Stimulated activated CD4-positive, alpha-beta T cell treated with anti-CD3 and anti-CD28 coated beads, Interleukin-4, amount 100 ng/mL, for 1 hour (primary cell): ENCODE measurements at places on chromosomes 3 and 15.

GRCh38 chr3:11543141-11543947, 100.4 kb downstream of the VGLL4 start:
- DNase-seq, result no peak

DNA sequence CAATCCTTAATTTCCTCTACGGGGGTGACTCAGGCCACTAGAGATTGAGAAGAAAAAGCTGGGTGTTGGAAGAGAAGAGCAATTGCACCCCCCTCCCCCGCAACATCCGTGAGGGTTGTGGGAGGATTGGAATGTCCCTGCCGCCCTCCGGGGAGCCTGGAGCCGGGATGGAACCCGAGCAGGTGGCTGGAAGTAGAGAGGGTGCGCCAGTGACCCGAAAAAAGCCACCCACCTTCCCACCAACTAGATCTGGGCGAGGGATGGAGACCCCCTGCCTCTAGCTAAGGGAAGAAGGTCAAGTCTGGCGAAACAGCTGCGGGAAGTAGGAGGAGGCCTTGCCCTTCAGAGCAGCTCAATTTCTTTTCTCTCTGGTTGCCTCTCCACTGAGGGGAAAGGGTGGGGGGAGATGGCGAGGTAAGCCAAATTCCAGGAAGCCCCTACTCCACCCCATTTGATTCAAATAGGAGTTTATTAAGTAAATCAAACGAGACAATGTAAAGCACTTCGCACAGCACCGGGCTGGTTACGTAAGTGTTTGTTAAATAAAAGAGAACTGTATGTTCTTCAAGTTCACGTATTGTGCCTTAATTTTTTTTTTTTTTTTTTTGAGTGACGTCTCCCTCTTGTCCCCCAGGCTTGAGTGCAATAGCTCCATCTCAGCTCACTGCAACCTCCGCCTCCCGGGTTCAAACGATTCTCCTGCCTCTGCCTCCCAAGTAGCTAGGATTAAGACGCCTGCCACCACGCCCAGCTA, 1.1 kb upstream of the WWTR1 start:
- no peak for DNase-seq

GRCh38 chr15:96948981-96949380, 618.5 kb downstream of the NR2F2 start:
- DNase-seq, result no peak

DNA sequence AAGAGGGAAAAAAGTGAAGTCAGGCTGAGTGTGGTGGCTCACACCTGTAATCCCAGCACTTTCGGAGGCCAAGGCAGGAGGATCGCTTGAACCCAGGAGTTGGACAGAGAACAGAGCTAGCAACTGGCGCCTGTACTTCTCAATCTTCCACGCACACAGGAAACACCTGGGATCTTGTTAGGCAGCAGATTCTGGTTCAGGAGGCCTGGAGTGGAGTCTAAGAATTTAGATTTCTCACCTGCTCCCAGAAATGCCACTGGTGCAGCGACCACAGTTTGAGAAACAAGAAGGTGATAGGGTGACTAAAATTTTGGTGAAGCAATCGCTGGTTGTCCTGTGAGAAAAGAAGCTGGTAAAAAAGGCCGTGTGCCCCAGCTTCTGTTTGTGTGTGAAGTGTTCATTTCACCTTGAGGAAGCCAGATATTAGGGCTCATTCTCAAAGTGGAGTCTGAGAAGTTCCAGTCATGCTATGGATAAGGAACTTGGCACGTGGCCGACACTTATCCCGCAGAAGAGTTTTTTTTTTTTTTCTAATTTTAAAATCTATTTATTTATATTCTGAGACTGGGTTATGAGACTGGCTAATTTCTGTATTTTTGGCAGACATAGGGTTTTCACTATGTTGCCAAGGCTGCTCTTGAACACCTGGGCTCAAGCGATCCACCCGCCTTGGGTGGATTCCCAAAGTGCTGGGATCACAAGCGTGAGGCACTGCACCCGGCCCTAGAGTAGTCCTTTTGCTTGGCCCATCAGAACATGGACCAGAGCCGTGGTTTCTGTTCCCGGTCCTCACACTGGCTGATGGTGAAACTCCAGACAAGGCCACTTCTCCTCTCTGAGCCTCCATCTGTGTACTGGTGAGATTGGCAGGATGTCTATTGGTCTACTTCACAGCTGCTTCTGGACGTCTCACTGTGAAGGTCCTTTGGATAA, 324.6 kb upstream of the PROK2 start:
- no peak for DNase-seq

DNA sequence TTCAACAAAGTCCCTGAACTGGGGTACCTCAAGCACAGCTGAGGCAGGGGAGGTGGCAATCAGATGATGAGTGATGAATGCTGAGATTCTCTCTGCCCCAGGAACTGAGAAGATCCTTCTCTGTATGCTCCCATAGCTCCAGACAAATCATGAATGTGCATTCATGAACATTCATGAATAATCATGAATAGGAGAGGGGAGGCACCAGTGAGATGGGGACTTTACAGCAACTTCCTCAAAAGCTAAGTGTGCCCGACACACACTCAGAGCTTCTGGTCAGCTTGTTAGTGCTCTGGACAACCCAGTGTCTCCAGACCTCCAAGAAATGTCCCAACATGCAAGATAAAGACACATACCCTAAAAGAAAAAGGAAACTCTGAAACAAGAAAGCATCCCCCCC, 24.3 kb downstream of the LRRC2 start:
- DNase-seq, result no peak

DNA sequence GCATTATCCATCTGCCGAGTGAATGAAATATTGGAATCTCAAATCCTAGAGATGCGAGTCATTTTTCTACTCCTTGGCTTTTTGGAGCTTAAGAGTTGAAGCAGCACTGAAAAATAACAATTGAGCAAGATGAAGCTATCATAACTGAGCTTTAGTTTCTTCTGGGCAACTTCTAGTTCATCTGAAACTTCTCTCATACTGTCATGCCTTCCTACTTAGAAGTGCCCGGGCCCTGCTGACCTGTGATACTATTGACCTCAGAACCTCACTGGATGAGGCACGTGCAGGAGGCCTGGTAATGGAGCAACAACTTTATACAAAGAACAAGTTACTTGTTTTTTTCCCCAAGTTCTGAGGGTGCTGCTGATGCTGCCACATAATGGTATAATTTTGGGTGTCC, 48.5 kb upstream of the P3H2 start:
- no peak for DNase-seq

- DNase-seq, result no peak
Observed at GRCh38 chr15:83855956-83856355, 202.0 kb downstream of the ADAMTSL3 start.

GRCh38 chr3:79086514-79086913, 681.3 kb downstream of the ROBO1 start:
- no peak for DNase-seq

GRCh38 chr3:129657261-129658046, 51.0 kb upstream of the PLXND1 start:
- DNase-seq, result no peak

DNA sequence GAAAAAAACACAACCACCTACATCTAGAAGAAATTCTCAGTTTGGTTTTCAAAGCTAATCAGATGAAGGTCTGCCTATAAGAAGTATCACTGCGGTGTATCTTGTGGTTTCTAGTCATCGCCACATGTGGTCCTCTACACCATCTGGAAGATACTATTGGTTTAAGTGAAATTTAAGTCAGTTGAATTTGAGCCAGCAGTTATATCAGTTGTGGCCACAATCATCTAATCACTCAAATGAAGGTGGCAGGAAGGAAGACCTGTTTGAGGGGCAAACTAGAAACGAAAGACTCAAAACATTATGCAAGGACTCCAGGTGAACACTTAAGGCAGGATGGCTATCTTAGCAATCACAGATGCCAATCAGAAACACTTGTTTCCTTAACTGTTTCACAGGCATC, 48.7 kb downstream of the ETV5 start:
- no peak for DNase-seq

DNA sequence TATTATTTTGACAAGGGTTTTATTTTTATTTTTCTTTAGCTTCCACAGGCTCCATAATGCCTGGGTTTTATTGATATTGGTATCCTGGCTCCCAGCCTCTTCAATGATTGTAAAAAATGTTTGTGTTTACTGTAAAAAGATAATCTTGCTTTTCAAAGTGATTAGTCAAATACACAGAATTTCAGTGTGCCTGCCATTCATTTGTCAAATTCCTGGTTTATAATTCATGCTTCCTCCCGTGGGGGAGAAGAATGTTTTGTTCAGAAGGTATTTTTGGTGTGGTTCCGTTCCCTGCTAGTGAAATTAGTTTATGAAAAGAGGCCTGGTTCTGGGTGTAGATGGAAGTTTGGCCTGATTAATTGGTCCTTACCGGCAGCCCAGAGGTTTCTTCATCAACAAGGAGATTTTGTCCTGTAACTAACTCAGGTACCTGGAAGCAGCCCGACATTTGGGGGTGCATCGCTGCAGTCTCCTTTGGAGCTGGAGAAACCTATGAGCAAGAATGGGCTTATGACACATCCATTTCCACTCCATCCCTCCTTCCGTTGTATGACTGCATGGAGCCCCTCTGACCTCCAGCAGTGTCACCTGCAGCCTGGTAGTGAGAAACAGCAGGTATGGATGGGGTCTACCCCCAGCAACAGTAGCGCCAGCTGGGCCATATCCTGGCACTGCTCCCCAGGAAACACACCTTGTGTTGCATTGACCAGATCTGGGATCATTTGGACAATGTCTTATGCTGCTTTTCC, 101.5 kb downstream of the PGPEP1L start:
- DNase-seq, result no peak
